HuH-7.5 (cell line): ENCODE measurements at places on chromosomes 11 and 22.
A peak's percentile ranks its signal among the peaks of the same experiment; 100 is the strongest.

- no peak for DNase-seq
These were observed 130.5 kb downstream of the ARHGAP42 start for GRCh38 chr11:100817620-100818019.

DNA sequence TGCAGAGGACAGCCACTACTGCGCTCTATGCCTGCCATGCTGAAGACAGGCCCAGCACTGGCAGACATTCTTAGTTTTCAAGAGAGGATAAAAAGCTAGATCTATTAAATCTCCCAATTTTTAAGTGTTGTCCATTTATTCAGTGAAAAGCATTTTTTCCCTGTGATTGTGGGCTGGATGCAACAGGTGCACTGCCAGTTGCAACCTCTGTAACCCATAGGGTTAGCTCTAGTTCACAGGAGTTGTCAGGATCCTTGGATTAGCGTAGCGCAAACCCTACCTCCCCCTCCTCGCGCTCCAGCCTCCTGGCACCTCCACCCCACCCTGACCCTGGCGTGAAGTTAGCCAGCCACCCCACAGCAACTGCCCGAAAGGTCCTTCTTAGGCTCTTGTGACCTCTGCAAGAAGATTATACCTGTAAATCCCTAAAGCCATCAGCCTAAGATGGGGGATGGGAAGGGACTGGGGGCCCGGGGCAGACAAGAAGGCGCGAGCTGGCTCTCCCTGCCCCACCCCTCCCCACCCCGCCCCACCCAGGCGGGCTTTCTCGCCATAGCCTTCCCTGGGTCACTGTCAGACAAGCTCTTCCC is 30.9 kb downstream of the EIF3F start:
- no peak for DNase-seq

DNA sequence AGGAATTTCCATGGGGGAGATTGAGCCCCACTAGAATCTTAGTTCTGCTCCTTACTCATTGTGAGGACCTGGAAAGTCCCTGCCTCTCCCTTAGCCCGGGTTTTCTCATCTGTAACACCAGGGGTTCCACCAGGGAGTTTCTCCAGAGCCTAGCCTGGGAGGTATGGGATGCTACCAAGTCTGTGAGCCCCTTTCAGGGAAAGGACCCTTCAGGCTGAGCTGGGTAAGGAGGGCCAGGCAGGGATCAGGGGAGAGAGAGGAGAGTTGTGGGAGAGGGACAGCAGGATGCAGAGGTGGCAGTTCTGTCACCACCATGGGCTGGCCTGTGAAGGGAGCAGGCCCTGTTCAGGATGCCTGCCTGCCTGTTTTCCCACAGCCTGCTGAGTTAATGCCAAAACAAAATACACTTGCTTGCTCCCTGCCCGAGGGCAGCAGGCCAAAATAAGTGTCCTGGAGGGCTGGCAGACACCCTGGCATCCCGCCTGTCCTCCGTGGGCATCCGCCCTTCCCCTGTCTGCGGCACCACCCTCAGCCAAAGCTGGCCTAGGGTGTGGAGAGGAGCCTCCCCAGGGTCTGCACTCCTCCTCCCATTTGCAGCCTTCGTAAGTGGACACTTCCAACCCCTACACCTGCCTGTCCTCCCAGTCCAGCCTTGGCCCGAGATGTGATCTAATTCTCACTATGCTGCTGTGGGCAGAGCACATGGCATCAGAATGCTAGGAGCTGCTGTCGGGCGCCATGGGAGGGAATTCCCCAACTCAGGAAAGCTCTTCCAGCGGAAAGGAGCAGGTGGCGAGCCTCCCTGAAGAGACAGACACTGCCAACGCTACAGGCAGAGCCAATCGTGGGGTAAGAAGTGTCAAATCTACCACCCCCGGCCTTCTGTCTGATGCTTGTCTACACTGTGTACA is 5.9 kb upstream of the FCHSD2 start:
- no peak for DNase-seq

DNA sequence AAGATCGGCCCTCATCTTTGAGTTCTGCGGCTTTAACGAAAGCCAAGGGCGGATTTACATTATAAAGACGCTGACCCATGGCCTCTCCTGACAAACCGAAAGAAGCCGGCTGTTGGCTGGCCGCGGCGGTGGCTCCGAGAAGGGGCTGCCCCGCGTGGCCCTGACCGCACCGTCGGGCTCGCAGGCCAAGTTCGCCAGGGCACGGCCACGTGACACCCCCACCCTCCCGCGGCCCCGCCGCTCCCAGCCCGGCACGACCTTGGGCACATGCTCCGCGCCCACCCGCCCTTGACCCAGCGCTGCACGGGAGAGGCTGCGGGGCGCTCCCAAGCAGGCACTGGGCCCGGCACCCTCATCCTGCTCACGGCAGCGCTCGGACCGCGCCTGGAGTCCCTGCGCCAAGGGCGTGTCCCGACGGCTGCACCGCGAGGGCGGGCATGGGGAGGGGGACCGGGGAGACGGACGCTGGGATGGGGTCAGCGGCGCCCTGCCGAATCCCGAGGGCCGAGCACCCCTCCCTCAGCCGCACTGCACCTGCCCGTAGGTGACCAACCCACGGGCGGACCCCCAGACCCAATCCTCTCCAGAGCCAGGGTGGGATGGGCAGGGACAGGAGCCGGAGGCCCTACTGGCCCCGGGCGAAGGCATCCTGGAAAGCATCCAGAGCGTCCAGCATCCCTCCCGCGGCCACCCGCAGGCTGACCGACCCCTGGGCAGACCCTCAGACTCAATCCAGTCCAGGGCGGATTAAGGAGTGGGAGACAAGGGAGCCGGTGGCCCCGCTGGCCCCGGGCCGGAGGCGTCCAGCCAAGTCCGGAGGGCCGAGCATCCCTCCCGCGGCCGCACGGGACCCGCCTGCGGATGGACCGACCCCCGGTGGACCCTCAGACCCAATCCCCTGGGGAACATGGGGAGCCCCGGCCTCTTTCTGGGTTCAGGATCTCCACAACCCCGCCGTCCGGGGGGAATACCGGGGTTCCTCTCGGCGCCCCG is 759 bp downstream of the CPT1A start:
- DNase-seq = peak; percentile 89

GRCh38 chr11:75593286-75593915 is 31.3 kb downstream of the SERPINH1 start:
- no peak for DNase-seq

- no peak for DNase-seq
These were observed 62.7 kb downstream of the CD82 start for GRCh38 chr11:44627911-44628729.

DNA sequence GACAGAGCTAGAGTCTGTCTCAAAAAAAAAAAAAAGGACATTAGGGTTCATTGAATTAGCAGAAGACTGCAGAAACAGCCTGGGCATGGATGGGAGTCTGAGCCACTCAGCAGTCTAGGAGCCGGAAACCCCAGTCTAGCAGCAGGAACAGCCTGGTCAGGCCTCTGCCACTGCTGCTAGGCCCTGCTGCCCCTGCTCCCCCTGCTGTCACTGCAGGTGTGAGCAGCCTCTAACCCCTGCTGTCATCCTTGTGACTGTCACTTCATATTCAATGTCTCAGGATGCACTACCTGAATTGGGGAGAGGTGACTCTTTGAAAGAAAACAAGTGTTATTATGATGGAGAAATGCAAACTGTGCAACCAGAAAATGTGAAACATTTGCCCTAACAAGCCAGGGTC is 7.0 kb upstream of the DDX17 start:
- DNase-seq = peak; percentile 38

DNA sequence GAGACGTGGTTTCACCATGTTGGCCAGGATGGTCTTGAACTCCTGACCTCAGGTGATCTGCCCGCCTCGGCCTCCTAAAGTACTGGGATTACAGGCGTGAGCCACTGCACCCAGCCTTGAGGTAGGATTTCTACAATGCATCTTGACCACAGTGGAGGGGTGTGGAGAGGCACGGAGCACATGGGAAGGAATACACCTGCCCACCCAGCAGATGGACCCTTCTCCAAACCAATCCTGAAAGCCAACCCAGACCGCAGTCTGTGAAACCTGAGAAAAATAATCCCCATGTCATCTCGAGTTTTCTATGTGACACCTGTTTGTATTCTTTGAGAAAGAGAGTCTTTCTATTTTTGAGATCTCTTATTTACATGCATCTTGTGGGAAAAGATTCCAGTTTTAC is 32.5 kb downstream of the LGR4 start:
- no peak for DNase-seq

GRCh38 chr11:46393231-46393616 is 1.6 kb upstream of the CHRM4 start:
- no peak for DNase-seq

GRCh38 chr11:8328231-8328794 is 64.6 kb upstream of the LMO1 start:
- DNase-seq = no peak

GRCh38 chr11:10452211-10452767 is 2.8 kb upstream of the AMPD3 start:
- no peak for DNase-seq

DNA sequence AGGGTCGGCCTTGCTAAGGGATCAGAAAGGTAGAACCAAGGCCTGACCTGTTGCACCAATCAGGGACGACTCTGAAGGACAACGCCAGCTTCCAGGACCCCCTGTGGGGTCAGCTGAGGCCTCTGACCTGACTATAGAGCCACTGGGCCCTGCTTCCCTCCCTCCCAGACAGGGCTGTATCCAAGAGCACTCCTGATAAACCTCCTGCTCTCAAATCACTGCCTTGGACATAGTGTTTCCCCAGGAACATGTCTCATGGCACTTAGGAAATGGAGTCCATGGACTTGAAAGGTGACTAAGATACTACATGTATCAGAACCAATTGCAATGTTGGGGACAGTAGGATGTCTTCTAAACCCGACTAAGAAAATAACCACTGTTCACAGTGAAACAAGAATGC is 117.8 kb upstream of the OPCML start:
- DNase-seq = no peak

DNA sequence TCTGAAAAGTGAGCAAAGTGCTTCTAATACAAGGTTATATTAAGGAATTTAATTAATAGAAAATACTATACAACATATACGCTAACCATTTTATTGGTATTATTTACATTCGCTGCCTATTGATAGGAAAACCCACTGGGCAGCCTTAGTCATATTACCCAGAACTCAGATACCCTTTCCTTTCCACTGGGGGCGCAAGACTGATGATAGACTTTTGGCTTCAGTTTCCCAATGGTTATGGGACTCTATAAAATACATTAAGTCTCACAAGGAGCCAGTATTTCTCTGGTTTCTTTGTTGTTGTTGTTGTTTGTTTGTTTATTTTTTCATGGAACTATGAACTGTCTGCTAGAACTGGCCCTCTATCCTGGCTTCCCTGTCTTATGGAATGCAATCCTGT is 471.1 kb upstream of the KIRREL3 start:
- DNase-seq = no peak

DNA sequence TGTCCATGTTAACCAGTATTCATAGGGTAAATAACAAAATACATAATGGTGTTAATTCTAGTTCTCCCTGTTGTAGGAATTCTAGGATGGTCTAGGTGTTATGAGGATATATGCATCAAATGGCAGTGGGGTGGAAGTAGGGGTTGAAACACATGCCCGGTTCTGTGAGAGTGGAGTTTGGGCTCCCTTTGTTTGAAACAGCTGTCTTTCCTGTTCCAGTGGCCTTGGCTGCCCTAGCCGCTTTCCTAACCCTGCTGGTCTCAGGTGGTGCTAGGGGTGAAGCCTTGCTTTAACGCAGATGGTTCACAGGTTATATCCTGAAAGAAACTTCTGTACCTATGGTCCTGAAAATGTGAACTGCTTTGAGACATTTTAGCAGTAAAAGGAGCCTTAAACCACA is 38.3 kb downstream of the SERPINH1 start:
- DNase-seq = no peak

GRCh38 chr22:35892192-35892591 is 136.4 kb downstream of the RBFOX2 start:
- no peak for DNase-seq

- no peak for DNase-seq
These were observed 63.4 kb downstream of the NAT10 start for GRCh38 chr11:34168642-34169420.

- no peak for DNase-seq
These were observed 84.1 kb downstream of the BBOX1 start for GRCh38 chr11:27124514-27125264.

- DNase-seq = no peak
These were observed 154.4 kb downstream of the FEZ1 start for GRCh38 chr11:125341676-125342075.

GRCh38 chr11:93219440-93219839 is 21.6 kb upstream of the SLC36A4 start:
- no peak for DNase-seq

GRCh38 chr11:4041731-4042391 is 52.7 kb upstream of the RRM1 start:
- no peak for DNase-seq

DNA sequence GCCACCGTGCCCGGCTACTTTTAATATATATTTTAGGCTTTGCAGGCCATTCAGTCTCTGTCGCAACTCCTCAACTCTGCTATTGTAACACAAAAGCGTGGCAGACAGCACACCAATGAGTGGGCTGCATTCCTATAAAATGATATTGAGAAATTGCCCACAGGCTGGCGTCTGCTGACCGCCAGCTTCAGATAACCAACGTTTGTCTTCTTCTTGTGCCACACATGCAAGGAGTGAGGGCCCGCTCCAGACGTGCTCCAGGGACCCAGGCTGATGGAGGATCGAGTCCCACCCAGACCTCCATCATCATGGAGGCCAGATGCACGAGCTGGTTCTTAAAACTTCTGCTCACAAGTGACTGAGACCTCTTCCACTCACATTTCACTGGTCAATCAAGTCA is 35.4 kb upstream of the LINC01488 start:
- DNase-seq = no peak
